ENCODE measurements at places on chromosomes 1 and 21.

DNA sequence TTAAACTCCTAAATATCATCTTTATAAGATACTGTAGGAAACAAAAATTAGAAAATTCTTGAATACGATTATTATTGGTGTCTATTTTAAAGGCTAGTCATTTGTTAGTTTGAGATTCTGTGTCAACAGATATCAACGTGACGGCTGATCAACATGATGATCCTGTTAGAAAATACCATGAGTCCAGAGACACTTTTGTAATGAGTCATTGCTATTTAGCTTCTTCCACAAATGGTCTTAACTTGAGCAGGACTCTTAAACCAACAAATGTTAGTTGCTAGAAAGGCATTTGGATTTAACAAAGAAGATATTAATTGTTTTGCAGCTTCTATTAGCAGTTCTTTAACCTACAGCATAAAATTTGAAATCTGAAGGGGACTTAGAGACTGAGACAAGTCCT lies 131.2 kb downstream of the TGFB2 start:
- no peak for DNase-seq

DNA sequence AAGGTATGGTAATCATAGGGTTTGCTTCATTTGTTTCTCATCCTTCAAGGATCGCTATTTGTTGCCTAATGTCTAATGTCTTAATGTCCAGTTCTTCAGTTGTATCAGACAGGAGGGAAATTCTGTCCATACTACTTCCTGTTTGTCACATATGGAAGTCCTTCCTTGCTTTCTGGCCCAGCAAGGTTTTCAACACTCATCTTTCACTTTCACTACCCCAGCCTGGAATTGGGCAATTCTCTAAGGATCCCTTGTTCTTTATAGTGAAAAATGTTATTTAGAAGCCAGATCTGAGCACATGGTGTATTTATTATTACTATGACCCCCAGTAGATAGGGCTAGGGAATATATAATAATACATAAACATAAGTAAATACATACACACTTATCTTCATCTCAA lies 50.6 kb upstream of the SLC35A3 start:
- no peak for DNase-seq

DNA sequence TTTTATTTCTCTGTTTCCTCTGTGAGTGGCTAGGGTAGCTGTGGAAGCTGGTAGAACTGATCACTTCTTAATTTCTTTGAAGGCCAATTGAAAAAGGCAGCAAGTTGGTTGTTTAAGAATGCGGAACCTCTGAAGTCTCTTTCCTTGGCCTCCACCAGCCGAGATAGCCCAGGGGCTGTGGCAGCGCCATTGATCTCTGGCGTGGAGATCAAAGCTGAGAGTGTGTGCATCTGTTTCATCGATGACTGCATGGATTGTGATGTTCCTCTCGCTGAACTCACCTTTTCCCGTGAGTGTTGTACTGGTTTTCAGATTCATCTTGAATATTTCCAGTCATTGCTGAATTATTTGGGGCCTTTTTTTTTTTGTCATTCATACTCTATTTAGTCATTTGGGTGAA lies 97.7 kb downstream of the VPS13D start:
- no peak for DNase-seq

- DNase-seq, result no peak
Observed at GRCh38 chr1:41504114-41505035, 19.9 kb upstream of the EDN2 start.

- no peak for DNase-seq
Observed at GRCh38 chr1:67726224-67726623, 41.2 kb downstream of the GADD45A start.

- DNase-seq, result no peak
Observed at GRCh38 chr1:230509281-230509977, 83.3 kb upstream of the PGBD5 start.

DNA sequence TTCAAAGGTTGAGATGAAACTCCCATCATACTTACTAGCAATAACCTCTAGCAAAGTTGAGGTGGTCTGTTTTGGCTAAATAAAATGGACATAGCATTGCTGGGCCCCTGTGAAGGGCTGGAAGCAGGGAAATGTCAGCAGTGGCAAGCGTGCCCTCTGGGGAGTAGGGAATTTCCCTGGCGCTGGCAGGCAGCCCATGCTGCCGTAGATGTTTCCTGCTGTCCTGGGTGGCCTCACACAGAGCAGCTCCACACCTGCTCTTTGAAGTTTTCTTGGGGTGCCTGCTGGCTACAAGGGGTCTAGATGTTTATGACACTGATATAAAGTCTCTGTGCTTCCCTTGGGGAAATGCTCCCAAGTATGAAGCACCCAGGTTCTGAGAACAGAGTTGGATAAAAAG lies 30.2 kb downstream of the ADARB1 start:
- DNase-seq, result no peak

DNA sequence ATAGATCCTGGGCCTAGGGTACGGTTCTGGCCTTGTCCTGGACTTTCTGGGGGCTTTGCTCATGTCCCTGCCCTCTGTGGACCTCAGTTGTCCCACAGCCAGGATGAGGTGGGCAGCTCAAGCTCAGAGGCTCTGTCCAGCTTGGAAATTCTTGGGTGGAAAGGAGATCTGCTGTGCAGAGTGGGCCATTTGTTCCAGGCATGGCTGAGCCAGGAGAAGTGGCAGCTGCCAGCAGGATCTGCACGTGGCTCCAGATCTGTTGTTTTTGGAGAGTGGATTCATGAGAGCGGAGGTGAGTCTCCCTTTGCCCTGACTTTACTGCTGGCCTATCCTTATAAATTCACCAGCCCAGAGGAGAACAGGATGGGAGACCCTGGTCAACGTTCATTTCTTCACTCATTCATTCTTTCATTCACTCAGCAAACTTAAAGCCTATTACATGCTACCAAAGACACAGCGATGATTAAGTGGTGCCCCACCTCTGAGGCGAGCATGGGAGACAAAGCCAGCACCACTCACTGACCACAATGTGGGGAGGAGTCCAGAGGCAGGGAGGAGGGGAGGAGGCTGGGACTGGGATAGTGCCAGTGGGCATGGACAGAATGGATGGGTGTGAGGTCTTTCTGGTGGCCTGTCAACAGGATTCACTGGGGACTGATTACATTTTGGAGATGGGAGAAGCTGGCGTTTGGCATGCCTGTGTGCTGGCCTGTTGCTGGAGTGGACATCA lies 205.1 kb downstream of the TRABD2B start:
- DNase-seq, result no peak

DNA sequence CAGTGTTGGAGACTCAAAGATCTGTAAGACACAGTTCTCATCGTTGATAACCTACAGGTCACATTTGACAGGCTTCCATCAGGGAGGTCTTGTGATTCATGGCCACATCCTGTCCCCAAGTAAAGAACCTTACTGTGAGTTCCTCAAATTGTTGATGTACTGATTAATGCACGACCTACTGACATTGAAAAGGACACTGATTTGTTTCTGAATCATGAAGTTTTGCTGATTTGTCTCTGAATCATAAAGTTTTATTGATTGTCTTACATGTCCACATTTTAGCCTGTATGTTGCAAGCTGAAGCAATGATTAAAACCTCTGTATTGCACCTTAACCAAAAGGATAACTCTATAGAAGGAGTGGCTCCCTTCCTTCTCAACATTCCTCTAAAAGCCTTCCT lies 476.3 kb upstream of the RUNX1 start:
- DNase-seq, result no peak
